ENCODE measurements at places on chromosomes 1 and 21. TPM values are rescaled to one million over a fixed set of nuclear protein-coding genes. Genes with fewer than 3 reads are reported as not detected.

LRRC7 gene
- not detected for total RNA-seq

- H3K36me3 ChIP-seq, result no peaks in the 10 kb centered on the region
- peaks cover 5% of the 10 kb centered on the region for H3K27me3 ChIP-seq
- no peak for DNase-seq
- no peak overlapping the region for H3K27ac ChIP-seq
- H3K4me3 ChIP-seq, result no peak overlapping the region
- H3K4me1 ChIP-seq, result no peaks in the 10 kb centered on the region
Measured at GRCh38 chr1:10911490-10912166, 100.8 kb upstream of the TARDBP start.

ZBTB8A gene
- total RNA-seq, result 5.3 TPM

KIAA1614 gene
- total RNA-seq, result 2.5 TPM

DNA sequence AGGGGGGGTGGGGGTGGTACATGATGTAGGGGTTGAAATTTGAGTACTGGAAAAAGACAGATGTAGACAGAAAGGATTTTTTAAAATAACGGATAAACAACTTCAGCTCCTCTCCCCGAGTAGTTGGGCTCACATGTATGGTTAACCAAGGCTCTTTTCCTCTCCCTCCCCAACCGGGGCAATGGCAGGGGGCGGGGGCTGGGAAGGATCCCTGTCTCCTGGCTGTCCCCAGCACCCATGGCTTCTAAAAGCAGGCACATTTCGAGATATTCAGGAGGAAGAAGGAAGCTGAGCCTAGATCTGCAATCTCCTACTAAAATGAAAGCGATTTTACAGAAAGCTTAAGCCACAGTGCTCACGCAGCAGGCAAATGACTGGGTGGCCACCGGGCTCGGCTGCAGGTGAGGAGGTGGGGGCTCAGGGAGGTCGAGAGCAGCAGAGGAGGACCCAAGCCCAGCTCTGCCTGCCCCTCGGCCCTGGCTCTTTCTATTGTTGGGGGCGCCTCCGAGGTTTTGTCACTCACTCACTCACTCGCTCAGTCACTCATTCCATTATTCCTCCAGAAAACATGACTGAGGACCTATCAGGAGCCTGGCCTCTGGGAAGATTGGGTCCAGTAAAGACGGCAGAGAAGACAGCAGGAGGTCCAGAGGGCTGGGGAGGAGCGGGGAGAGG is 573.3 kb downstream of the PTPRU start:
- no peak overlapping the region for H3K4me3 ChIP-seq
- H3K4me1 ChIP-seq, result no peaks in the 10 kb centered on the region
- H3K36me3 ChIP-seq, result no peaks in the 10 kb centered on the region
- no peaks in the 10 kb centered on the region for H3K27me3 ChIP-seq
- DNase-seq, result no peak

- no peaks in the 10 kb centered on the region for H3K27me3 ChIP-seq
- no peak overlapping the region for H3K4me3 ChIP-seq
- no peaks in the 10 kb centered on the region for H3K4me1 ChIP-seq
- no peaks in the 10 kb centered on the region for H3K36me3 ChIP-seq
- no peak overlapping the region for H3K27ac ChIP-seq
Measured at GRCh38 chr21:29741761-29742160, 198.0 kb downstream of the GRIK1 start.

RBP7 gene
- total RNA-seq, result not detected

DNA sequence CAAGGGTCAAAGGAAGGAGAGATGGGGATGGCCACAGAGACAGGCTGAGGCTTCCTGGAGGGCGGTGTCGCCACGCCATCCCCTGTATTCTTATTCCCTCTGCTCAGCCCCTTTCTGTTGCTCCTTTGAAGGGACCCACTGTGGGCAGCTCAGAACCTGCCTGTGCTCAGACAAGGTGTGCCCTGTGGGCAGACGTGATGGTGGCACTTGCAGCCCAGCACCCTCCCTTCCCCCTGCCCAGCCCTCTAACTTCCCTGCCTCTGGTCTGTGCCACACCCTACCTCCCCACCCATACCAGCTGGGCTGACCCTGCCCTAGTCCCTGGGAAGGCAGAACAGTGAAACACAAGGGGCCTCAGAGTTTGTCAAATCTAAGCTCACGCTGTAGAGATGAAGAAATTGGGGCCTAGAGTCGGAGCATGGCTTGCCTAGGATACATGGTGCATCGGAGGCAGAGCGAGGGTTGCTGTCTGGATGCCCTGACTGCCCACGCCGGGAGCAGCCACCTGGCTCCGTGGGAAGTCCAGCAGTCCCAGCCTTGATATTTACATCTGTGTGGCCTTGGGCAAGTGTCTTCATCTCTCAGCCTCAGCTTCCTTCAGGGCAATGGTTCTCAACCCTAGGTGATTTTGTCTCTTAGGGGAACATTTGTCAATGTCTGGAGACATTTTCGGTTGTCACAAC is 68.6 kb upstream of the RUNX3 start:
- no peak overlapping the region for H3K4me3 ChIP-seq
- H3K27me3 ChIP-seq, result no peaks in the 10 kb centered on the region
- H3K4me1 ChIP-seq, result no peaks in the 10 kb centered on the region
- DNase-seq, result no peak

GRCh38 chr1:19328486-19328885 is 16.4 kb downstream of the SLC66A1 start:
- no peaks in the 10 kb centered on the region for H3K27me3 ChIP-seq
- H3K4me1 ChIP-seq, result no peaks in the 10 kb centered on the region
- H3K27ac ChIP-seq, result no peak overlapping the region
- H3K4me3 ChIP-seq, result no peak overlapping the region

DNA sequence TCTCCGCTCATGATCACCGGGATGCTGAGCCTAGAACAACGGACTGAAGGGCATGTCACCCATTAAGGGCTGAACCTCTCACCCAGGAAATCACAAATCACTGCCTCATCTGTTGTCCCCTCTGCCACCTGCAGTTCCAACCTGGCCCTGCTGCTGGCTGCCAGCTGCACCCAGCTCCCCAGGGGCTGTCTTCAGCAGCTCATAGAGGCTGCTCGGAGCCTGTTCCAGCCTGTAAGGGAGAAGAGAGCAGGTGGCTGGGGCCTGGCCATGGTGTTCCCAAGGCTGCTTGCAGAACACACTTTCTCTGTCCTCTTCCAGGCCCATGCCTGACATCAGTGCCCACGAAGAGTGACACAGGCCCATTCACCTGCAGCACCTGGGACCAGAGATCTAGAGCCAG is 44.5 kb upstream of the DISP3 start:
- no peak overlapping the region for H3K4me3 ChIP-seq
- no peak for DNase-seq
- no peaks in the 10 kb centered on the region for H3K4me1 ChIP-seq
- no peaks in the 10 kb centered on the region for H3K27me3 ChIP-seq
- no peaks in the 10 kb centered on the region for H3K36me3 ChIP-seq
- H3K27ac ChIP-seq, result no peak overlapping the region

DNA sequence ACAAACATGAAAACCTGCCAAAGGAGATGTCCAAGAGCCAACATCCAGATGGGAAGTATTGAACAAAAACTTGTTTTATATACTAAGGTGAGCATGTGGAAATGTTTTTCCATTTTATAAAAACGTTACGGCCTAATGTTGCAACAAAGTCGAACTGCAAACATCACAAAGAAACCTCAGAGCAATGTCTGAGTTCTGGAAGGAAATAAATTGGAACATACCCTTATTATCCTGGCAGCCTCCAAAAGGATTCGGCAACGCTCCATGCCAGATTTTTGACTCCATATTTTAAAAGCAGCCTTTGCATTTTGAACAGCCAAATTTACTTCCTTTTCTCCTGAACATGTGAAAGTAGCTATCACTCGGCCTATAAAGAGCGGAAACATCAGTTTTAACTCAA is 3.3 kb downstream of the ALDH9A1 start:
- DNase-seq, result no peak
- H3K36me3 ChIP-seq, result no peaks in the 10 kb centered on the region
- H3K4me3 ChIP-seq, result no peak overlapping the region
- no peaks in the 10 kb centered on the region for H3K27me3 ChIP-seq

TLCD4 gene
- 26.2 TPM for total RNA-seq

DNA sequence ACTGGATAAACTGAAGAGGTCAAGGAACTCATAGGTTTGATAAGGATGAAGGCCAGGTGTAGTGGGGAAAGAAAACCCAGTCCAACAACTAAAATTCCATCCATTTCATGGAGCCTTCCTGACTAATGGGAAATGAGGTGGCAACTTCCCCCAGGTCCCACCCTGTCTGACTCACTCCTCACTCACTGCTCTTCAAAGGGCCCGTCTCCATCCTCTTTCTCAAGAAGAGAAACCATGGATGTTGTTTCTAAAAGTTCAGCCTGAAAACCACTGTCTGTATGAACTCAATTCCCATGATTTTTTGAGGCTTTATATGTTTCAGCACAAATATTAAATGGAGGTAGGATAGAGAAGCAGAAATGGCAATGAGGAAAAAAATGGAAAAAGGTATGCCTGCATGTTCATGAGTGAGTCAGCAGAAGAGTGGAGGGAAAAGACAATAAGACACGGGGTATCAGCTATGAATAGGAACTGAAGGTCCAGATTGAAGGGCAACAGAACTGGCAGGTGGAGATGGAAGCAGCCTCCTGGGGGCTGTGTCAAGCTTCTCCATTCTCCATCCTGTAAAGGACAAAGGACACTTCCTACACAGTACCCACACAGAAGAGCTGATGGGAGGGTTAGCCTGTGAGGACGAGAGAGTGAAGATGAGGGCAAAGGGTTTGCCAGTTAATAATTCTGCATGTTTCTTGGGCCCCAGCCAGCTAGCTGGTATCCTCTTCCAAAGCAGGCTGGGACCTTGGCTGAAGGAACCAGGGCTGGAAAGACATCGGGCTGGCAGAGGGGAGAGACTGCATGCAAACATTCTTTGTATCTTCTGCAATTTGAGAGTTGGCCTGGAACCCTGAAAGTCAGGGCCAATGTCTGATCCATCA is 5.5 kb upstream of the ELOVL1 start:
- H3K4me1 ChIP-seq, result peaks cover 13% of the 10 kb centered on the region
- H3K36me3 ChIP-seq, result no peaks in the 10 kb centered on the region
- H3K27me3 ChIP-seq, result no peaks in the 10 kb centered on the region
- DNase-seq, result no peak

GRCh38 chr21:34818662-34819158 is 149.9 kb downstream of the CLIC6 start:
- H3K4me3 ChIP-seq, result no peak overlapping the region
- H3K4me1 ChIP-seq, result no peaks in the 10 kb centered on the region

KCNQ4 gene
- 3.2 TPM for total RNA-seq

- no peak overlapping the region for H3K4me3 ChIP-seq
- H3K4me1 ChIP-seq, result no peaks in the 10 kb centered on the region
- H3K27me3 ChIP-seq, result no peaks in the 10 kb centered on the region
- no peaks in the 10 kb centered on the region for H3K36me3 ChIP-seq
- H3K27ac ChIP-seq, result no peak overlapping the region
- DNase-seq, result no peak
Measured at GRCh38 chr21:31744182-31744800, 12.4 kb upstream of the SCAF4 start.

All from transverse colon (tissue), 4 donors.